ENCODE measurements at places on chromosomes 5 and 9. TPM values are rescaled to one million over a fixed set of nuclear protein-coding genes. Genes with fewer than 3 reads are reported as not detected.
A peak's percentile ranks its signal among the peaks of the same experiment; 100 is the strongest.

ACTBL2 gene
- not detected for total RNA-seq

SPATA31A1 gene
- not detected for total RNA-seq

DND1 gene
- total RNA-seq = 0.41 TPM

PURA gene
- 32.1 TPM for total RNA-seq

CTNNAL1 gene
- 99.2 TPM for total RNA-seq

NR5A1 gene
- total RNA-seq = not detected

DNA sequence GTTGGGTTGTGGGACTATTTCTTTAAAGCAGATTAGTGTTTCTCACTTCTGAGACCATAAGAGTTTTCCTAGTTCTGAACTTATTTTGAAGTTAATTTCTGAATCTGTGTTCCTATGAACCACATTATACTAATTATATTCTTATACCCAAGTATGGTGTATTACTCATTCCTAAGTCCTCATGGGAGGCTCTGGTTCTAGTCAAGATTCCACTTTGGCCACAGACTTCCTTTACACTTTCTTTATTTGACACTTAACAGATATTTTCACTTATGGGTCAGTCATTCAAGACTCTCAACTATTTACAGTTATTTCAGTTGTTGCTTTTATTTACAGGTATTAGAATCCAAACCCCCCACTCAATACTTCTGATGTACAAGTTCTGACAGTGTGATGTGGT lies 937.2 kb upstream of the TYRP1 start:
- no peak for DNase-seq

DNA sequence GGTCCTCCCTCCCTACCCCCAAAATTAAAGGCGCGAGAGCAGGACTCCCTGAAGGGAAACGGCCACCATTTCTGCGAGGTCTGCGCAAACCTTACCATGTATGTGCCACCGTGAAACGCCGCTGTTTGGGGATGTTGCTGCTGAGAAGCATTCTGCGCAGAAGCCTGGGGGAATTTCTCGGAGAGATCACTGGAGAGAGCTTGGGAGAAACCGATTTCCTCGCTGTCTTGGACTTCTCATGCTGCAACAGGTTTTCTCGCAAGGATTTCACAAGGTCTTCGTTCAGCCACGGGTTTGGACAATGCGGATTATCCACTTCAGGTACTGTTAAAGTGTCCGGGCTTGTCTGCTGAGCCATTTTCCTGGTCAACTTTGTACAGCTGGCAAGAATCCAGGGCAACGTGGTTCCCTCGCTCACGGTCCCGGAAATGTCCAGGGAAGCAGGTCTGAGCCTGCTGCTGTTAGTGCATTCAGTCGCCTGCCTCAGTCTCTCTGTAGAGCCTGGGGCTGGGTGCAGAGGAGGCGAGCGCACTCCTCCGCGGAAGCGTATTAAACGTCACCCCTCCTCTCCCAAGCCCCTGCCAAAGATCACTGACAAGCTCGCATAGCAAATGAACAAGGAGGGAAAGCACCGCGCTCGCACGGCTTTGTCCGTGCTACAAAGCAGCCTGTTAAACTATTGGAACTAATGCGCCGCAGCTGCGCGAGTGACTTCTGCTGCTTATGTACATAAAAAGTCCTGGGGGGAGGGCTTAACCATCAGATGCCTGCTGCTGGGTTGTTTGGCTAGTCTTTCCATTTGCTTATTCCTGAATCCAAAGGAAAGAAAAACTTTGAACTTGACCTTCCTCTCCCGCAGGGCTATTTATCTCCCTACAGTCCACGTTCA lies 125.1 kb downstream of the PDE4D start:
- peak; percentile 75 for DNase-seq

- DNase-seq = no peak
These were observed 46.5 kb upstream of the VDAC1 start for GRCh38 chr5:134051305-134051704.

- no peak for DNase-seq
These were observed 16.4 kb upstream of the ADAMTSL1 start for GRCh38 chr9:18457510-18457909.

GRCh38 chr9:135669616-135670285 lies 6.6 kb downstream of the LCN9 start:
- no peak for DNase-seq

- DNase-seq = no peak
These were observed 559.6 kb upstream of the ACO1 start for GRCh38 chr9:31824860-31825259.

Data from right cardiac atrium (tissue), 5 donors.